ENCODE measurements at places on chromosomes 1 and 21. TPM values are rescaled to one million over a fixed set of nuclear protein-coding genes. Genes with fewer than 3 reads are reported as not detected.

Gene COL8A2
- 6.7 TPM for total RNA-seq

Gene PADI3
- total RNA-seq = under 0.01 TPM

Gene UBR4
- total RNA-seq = 221 TPM

Gene FCRLA
- total RNA-seq = 0.22 TPM

Gene RAP1GAP
- total RNA-seq = not detected

Gene PRR9
- total RNA-seq = 0.22 TPM

Gene LMX1A
- not detected for total RNA-seq

Gene TRNP1
- total RNA-seq = 8.8 TPM

Gene ESRRG
- not detected for total RNA-seq

Gene QSOX1
- 210 TPM for total RNA-seq

Gene OR2L13
- total RNA-seq = not detected

Gene OPTC
- total RNA-seq = not detected

Gene ADORA1
- total RNA-seq = 5.0 TPM

Gene GPR37L1
- total RNA-seq = 0.22 TPM

Gene GORAB
- 18.8 TPM for total RNA-seq

Gene TMEM201
- total RNA-seq = 13.0 TPM

Gene CSF3R
- 0.14 TPM for total RNA-seq

Gene SERPINC1
- 0.43 TPM for total RNA-seq

Gene CNR2
- total RNA-seq = not detected

Gene TMCO2
- not detected for total RNA-seq

Gene CDA
- 2.0 TPM for total RNA-seq

Gene ARMH1
- not detected for total RNA-seq

Gene EPRS1
- total RNA-seq = 176 TPM

Gene LENEP
- total RNA-seq = 0.86 TPM

Gene FCRL2
- total RNA-seq = not detected

Gene CD53
- not detected for total RNA-seq

Gene RNU1-2
- under 0.01 TPM for total RNA-seq
